ENCODE measurements at places on chromosomes 5 and 9.

DNA sequence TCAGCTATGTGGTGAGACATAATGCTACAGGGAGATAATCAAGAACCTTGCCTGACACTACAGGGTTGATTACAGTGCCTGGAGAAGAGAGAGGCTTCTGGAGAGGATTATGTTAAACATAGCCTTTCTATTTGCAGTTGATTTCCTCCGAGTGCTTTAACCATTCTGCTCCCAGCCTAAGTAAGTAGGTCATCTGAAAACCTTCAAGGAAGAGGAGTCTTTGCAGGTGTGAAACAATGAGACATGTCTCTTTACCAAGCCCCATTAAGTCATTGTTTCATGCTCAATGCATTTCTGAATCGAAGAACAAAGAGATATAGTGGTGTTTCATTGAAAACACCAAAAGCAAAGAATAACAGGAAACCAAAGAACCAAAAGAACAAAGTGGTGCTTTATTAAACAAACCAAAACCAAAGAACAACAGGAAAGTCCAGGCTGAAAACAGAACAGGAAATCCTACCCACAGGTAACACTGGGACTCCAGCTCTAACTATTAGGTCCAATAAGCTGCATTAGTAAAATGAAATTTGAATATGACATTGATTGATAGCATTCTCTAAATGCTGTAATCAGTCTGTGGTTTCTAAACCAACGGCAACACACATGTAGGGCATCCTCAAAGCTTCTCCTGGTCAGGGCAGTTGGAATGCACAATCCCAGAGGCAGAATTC lies 113.3 kb upstream of the SPATA31D4 start:
- peak; percentile 20 for DNase-seq

- DNase-seq = peak; percentile 25
Observed at GRCh38 chr5:135632798-135633197, 54.0 kb upstream of the CXCL14 start.

DNA sequence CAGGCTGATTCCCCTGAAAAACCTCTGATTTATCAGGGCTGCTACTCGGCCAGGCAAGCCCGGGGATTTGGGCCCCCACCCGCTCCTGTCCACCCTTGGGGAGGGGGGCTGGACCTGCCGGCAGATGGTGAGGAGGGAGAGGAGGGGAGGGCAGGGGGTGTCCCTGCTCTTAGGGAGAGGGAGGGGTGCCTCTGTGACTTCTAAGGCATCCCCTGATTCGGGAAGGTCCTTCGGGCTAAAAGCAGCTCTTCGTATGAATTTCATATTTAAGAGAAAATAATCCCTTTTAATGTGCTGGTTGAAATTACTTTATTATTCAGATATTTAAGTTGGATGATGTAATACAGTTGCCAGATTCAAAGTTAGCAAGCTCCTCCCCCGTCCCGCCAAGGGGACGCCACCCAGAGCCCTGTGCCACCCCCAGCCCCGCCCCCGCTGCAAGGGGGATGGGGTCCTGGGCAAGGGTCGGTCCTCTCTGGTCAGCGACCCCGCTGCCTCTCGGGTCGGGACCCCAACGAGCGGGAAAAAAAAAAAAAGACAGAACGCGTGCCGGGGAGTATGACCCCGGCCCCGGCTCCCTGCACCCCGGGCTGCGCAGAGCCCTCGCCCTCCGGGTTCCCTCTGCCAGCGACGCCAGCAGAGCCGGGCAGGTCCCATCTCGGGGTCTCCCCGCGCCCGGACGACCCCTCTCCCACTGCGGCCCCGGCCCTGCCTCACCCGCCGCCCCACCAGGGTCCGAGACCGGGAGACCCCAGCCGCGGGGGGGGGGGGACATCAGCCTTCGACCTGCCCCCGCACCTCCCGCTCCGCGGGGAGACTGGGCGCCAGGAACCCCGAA lies 12.4 kb downstream of the LHX3 start:
- no peak for DNase-seq

DNA sequence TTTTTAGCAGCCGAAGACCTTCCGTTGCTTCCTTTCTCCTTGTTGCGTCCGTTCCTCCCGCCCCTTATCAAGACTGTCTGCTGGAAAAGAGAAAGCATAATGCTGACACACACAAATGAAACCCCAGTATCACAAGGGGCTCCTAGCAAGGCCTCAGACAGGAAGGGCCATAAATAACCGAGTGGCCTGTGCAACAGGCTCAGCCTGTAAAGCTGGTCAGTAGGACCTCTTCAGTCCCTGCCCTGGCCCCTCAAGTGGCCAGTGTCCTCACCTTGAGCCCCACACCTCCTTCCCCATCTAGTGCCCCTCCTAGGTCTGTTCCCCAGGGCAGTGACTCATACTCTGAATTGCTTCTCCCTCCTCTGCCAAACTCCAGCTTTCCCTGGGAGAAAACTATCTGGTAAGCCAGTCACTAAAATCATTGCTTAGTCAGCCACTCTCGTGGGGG lies 174.6 kb upstream of the IL12B start:
- no peak for DNase-seq

DNA sequence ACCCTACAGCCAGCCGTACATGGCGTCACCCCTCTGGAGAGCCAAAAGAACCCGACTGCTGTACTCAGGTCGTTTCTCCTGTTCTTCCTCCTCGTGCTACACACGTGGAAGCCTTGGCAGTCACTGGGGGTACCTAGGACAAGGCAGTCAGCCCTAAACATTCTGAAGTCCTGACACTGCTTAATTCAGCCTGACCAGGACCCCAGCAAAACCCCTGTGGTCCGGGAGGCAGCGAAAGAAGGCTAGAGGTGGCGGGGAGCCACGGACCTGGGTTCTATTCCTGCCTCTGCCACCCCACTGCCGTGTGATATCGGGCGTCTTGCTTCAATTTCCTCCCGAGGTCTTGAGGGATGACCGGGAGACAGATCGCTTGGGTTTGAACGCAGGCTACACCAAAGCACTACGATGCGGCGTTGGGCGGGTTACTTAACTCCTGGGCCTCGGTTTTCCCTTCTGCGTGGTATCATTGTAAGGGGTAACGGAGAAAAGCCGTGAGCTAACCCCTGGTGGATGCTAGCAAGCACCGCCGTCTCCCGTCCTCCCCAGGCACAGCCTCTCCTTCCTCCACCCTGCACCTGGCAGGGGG lies 429 bp upstream of the ARL10 start:
- DNase-seq = no peak

GRCh38 chr5:43773478-43773844 lies 170.5 kb downstream of the NNT start:
- no peak for DNase-seq

DNA sequence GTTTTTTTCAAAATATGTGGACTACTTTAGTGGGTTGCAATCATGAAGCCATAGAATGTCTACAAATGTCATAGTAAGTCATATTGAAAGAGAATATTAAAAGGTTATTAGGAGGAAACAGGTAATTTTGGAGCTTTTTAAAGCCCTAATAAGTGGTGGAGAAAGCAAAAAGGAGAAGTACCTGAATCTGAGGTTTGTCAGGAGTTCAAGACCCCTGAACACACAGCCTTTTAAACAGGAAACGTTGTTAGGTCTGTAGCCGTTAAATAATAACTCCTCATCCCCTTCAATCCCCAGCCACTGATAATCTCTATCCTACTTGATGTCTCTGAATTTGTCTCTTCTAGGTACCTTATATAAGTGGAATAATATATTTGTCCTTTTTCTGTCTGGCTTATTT lies 51.1 kb downstream of the SPEF2 start:
- no peak for DNase-seq

DNA sequence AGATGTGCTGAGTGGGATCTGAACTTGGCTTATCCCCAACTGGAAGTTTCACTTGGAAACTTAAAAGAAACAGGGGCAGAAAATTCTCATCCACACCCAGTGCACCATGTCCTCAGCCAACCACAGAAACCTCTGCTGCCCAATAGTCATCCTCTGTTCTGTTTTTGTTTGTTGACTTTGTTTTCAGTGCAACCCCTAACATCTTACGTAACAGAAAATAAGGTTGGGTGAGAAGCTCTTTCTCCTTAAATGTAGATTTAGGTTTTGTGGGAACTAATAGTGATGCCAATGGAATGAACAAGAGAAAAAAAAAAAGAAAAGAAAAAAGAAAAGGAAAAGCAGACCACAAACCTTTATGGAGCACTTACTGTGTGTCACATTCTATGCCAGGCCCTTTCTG lies 262.8 kb downstream of the PAPPA start:
- no peak for DNase-seq

DNA sequence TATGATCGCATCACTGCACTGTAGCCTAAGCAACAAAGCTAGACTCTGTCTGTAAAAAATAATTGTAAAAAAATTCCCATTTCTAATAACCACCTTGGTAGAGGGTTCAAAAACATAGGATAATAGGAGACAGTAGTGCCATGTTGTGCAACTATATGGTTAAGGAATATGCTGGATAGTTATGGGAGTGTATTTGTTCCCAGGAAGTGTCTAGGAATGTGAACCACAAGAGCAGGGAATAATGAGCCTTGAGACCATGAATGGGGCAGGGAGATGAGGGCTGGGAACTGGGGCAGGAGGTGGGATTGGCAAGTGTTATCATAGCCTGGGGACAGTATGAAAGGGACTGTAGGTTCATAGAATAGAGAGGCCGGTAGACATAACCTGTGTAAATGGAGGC lies 50.4 kb downstream of the RUSC2 start:
- no peak for DNase-seq

GRCh38 chr9:129482521-129483414 lies 138.1 kb downstream of the C9orf50 start:
- peak; percentile 89 for DNase-seq

DNA sequence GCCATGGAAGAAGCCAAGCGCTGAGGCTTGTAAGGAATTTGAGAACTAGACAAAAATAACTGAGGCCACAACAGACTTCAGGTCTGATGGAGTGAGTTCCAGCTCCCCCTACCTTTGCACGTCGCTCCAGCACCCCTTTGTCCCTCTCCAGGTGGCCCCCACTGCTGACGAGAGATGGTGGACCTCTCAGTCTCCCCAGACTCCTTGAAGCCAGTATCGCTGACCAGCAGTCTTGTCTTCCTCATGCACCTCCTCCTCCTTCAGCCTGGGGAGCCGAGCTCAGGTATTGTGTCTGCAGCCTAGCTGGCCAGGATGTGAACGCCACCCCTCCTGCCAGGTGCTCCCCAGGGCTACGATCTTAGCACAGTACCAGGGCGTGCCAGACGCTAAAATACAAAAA lies 5.2 kb downstream of the BTNL9 start:
- DNase-seq = no peak

DNA sequence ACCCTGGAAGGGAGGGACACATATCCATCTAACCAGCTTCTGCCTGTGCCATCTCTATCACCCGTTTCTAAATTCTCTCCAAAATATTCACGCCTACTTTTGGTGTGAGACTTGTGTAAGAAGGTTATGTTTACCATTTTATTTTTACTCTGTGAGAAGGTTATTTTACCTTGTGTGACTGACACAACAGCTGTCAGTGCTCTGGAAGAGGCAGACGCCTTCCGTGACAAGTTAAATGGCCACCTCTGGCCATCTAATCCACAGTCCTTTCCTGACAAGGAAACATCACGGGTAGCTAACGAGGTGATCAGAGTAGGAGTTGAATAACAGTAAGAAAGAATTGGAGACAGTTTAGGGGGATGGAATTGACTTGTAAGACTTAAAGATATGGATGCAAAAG lies 443.8 kb upstream of the PIK3R1 start:
- DNase-seq = no peak

DNA sequence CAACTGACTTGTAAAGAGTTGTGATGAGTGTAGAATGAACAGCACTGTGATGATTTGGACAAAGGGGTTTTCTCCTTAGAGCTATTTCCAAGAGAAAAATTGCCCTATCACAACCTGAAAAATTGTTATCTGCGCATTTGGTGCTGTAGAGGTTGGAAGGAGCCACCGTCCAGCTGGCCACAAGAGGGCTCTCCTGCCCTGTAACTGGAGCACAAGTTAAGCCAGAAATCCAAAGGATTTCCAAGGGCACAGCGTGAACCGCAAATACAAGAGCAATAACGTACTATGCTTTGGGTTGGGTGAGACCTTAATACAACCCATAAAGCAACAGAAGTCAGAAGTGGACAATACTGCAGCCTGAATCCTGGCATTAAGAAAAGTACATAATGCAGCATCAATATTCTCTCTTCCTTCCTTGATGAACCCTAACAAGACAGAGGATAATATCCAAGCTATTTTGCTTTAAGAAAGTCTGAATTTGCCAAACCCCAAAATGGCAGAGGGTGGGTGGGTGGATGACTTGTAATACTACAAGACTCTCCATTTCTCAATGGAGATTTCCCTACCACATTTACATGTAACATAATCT lies 56.8 kb upstream of the SMIM32 start:
- peak; percentile 71 for DNase-seq

DNA sequence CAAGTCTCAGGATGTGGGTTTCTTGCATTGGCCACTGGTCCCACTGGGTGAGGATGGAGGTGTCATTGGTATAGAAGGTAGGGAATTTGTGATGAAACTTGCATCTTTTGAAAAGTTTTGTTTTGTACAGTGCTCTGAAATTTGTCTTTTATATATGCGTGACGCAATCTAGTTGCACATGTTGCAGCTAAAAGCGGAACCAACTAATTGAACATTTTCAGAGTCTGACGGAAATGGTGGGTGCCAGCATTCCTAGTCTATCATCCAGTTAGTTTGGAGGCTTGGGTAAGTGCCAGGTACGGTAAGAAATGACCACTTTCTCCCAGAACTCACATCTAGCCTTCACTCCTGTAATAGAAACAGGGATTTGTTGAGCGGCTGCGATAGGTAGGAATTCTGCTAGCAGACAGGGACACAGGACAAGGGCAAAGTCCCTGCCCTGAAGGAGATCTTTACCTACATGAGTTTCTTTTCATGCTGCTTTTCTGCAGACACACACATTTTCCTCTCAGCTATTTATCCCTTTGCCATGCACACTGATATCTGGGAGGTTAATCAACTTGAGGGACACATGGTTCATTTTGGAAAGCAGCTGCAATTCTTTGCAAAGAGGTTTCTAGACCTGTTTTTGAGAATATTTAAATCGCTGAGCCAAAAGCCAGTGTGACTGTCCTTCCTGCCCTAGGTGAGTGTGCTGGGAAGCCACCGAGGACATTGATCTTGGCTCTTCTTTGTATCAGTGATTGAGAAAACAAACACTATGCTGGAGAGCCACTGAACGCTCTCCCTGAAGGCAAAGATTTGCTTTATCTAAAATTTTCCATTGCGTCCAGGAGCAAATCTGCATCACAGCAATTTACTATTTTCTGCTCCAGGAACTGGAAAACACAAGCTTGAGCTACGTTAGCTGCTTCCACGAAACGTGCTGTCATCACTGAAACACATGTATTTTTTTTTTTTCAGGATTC lies 89.7 kb downstream of the DAP start:
- DNase-seq = no peak

Measured in retina (tissue), 1 donor.